ENCODE measurements at places on chromosomes 1 and 21.

- DNase-seq = no peak
Observed at GRCh38 chr1:246158131-246158530, 348.9 kb downstream of the SMYD3 start.

- no peak for DNase-seq
Observed at GRCh38 chr1:94281361-94282142, 44.2 kb upstream of the ARHGAP29 start.

DNA sequence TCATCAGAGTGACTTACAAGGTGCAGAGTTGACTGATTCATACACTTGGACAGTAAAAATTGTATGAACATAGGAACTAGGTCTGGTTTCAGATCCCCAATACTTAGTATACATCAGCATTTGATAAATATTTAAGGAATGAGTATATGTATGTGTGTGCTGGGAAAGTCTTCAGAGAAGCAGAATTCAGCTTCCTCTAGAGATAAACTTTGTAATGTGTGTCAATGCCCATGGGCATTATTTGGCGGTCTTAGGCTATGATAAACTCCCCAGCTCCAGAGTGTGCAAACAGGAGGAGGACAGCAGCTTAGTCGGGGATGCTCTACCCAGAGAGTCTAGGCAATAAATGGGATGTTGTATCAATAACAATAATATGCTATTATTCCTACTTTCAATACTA, 2.9 kb upstream of the CAMK1G start:
- DNase-seq = no peak

DNA sequence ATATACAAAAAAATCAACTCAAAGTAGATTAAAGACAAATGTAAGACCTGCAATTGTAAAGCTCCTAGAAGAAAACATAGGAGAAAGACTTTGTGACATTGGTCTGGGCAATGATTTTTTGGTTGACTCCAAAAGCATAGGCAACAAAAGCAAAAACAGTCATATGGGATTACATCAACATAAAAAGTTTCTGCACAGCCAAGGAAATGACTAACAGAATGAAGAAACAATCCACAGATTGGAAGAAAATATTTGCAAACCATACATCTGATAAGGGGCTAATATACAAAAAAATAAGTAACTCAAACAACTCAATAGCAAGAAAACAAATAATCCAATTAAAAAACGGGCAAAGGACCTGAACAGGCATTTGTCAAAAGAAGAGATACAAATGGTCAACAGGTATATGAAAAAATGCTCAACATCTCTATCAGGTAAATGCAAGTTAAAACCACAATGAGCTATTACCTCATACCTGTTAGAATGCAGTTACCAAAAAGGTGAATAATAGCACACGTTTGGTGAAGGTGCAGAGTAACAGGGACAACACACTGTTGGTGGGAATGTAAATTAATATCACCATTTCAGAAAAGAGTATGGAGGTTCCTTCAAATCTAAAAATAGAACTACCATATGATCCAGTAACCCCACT, 173.7 kb upstream of the COA6 start:
- DNase-seq = no peak

- DNase-seq = no peak
Observed at GRCh38 chr21:43812957-43813655, 23.7 kb downstream of the RRP1 start.

- DNase-seq = no peak
Observed at GRCh38 chr1:30444850-30445249, 278.5 kb downstream of the MATN1 start.

DNA sequence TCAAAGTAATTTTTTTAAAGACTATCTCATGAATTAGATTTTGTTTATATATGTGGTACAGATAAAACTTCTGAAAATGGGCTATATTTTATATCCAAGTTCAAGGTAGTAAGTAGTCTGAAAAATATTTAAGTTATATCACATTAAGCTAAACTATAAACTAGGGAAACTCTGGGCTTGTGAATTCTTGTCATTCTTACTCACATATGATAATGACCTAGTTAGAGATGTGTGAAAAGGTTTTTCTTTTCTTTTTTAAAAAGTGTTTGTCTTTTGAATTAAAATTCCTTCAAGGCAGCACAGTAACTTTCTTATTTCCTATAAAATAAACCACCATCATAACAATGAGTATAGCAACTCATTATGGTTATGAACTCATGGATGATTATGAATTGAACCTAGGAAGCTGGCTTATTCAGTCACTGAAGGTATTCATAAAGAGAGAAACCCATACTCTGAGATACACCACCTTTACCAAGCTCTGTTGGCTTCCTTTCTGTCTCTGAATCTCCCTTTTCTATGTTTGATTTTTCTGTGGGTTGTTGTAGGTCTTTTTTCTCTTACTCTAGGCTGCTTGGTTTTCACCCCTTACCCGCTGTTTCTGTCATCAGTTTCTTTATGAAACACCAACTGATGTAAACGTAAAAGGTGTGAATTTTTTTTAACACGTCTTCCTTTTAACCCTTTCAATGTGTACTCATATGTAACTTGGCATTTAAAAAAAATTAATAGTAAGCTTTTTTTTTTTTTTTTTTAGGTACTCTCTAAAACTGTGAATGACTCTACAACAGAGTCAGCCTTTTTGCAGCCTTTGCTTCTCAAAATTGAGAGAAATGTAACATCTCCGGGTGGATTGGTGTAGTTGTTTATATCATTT, 25.2 kb downstream of the IL12RB2 start:
- DNase-seq = no peak

DNA sequence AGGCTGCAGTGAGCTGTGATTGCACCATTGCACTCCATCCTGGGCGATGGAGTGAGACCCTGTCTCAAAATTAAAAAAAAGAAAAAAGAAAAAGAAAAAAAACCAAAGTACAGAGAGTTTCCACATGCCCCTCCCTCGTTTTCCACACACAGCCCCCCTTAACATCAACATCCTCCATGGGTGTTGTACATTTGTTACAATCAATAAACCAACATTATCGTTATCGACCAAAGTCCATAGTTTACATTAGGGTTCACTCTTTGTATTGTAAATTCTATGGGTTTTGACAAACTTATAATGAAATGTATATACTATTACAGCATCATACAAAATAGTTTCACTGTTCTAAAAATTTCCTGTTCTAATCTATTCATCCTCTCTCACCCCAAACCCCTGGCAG, 15.9 kb upstream of the TINAGL1 start:
- no peak for DNase-seq

GRCh38 chr1:7529917-7530316, 241.2 kb upstream of the VAMP3 start:
- no peak for DNase-seq

DNA sequence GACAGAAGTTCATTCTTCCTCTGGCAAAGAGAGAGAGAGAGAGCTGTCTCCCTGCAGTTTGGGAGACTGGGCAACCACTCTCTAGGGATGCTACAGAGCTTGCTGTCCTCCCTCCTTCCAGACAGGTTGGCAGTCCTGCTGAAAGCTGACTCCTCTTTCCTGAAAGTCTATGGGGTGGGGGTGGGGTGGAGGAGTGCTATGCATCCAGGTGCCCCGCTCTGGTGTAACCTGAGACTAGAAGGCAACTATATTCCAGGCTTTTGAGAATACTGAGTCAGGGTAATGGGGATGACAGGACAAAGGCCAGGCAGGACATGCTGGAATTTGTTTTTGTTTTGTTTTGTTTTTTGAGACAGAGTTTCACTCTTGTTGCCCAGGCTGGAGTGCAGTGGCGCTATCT, 55.4 kb downstream of the OPTC start:
- DNase-seq = no peak

DNA sequence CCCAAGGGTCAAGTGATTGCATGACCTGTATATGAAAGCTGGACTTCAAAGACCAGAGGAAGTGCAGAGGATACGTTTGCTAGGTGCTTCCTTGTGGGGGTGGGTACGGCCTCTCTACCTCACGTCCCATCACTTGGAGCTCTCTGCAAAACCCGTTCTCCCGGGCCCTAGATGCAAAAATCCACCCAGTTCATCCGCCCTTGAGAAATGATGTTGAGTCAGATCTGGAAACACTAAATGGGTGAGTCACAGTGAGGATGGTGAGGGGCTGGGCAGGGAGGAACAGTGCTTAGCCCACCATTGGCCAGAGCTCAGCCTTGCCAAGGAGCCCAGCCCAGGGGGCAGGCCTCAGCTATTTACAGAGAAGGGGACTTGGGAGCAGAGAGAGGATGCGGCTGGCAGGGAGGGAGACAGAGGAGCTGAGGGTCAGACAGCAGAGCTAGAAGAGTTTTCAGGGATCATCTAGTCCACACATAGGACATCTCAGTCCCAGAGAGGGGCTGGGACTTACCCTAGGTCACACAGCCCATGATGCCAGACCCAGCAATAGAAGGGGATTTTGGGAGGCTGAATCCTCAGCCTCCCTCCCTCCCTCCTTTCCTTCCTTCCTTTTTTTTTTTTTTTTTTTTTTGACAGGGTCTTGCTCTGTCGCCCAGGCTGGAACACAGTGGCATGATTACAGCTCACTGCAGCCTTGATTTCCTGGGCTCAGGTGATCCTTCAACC, 14.6 kb downstream of the ARHGEF10L start:
- no peak for DNase-seq

- DNase-seq = no peak
Observed at GRCh38 chr21:41621513-41621912, 113.6 kb upstream of the TMPRSS2 start.

GRCh38 chr1:234558330-234558836, 51.6 kb downstream of the IRF2BP2 start:
- DNase-seq = no peak

- DNase-seq = no peak
Observed at GRCh38 chr1:230985711-230986110, 6.8 kb downstream of the ARV1 start.

DNA sequence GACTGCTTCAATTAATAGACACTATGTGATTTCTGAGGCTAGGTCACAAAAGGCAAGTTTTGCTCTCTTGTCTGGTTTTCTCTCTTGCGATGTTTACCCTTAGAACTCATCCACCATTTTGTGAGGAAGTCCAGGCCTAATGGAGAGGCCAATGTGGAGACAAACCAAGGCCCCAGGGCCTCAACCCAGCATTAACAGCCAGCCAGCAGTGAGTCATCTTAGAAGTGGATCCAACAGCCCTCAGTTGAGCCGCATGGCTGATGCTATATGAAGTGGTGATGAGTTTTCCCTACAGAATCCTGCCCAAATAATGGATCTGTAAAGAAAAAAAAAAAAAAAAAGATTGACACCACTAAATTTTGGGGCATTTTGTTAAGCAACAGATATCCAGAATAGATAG, 95.1 kb downstream of the DNTTIP2 start:
- DNase-seq = no peak

GRCh38 chr1:85427331-85427730, 37.6 kb downstream of the DDAH1 start:
- no peak for DNase-seq
